ENCODE measurements at places on chromosomes 1 and 21.

DNA sequence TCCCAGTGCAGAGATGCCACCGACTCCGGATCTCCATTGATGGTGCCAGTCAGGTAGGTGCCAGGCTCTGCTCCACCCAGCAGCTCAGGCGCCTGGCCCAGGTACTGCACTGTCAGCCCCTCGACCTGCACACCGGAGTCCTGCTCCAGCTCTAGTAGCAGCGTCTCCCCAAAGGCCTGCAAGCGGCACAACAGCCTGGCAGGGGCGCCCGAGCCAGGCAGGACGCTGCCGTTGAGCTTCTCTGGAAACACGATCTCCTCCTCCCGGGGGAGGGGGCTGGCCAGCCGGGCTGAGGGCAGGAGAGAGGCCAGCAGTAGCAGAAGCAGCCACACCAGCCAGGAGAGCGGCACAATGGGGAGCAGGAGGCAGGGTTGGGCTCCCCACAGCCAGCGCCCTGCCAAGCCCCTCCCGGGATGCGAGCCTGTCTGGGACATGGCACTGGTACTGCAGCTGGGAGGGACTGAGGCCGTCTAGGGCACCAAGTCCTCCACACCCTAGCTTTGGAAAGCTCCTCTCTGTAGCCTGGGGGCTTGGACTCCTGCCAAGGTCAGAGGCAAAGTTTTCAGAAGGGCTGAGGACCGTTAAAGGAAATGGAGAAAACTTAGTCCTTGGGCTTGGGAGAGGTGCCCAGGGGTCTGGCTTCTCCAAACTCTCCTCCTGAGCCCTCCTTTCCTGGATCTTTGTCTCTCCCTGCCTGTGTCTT is 509 bp downstream of the ADAMTS4 start:
- DNase-seq: no peak

DNA sequence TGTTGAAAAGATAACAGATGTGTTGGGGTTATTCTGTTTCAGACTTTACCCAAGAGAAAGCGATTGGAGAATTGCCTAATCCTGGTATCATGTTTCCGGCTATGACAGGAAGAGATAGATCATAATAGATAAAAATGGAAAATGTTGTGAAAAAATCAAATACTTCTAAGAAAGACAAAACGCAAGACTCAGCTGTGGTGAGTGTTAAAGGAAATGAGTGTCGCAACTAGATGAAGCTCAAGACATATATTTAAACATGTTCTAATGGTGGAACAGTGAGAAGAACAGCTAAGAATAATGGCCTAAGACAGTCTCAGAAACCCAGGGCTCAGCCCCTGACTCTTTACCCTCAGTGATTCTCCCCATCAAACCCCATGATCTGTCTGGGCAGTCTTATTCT is 426.7 kb upstream of the RUNX1 start:
- DNase-seq: no peak

DNA sequence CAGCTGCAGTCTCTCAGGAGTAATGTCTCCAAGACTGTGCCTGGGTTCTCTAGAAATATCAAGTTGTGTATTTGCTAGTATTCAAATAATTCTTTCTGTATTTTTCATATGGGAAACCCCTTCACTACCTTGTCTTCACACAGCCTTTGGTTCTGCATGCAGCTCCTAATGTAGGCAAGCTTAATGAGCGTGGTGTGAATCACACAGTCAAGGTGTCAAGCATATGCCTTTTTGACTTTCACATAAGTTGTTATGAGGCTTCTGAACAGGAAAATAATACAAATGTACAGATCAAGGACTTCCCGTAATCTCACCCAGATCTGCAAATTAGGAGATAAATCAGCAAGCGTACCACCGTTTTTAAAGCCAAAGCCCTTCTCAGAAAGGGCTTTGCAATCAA is at the start of gene FCRL3:
Gene FCRL3, minus strand, starts transcription at position 38 of the 400 bp plus-strand sequence. CDS start 280 bp downstream, outside the sequence.
- DNase-seq: no peak

DNA sequence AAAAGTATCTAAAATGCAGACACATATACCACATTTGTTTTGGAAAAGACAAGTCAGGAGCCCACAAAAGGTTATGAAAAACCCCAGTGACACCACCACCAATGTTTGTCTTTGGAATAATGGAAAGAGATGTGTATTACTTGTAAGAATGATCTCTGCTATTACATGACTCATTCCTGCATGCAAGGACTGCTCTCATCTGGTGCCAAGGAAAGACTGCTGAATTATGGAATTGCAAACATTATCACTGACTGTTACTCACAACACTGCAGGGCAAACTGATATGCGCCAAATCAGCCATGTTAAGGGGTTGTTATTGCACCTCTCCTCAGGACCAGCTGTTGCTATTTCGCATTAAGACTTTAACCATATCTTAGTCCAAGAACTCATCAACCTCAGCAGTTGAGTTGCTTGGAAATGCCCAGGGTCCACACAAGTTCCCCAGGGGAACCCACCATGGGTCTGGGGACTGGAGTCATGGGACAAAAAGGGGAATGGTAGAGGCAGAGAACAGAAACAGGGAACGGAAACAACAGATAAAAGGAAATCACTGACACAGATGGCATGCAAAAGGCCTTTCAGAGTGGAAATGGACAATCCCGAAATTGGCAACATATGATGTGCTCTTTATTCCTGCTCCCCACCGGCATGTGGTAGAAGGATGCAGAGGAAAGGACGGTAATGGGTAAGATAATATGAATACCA is 34.4 kb downstream of the CAPZB start:
- DNase-seq: peak; percentile 71
